ENCODE measurements at places on chromosomes 4 and X.

- DNase-seq = no peak
Observed at GRCh38 chrX:56226980-56227379, 5.2 kb upstream of the KLF8 start.

DNA sequence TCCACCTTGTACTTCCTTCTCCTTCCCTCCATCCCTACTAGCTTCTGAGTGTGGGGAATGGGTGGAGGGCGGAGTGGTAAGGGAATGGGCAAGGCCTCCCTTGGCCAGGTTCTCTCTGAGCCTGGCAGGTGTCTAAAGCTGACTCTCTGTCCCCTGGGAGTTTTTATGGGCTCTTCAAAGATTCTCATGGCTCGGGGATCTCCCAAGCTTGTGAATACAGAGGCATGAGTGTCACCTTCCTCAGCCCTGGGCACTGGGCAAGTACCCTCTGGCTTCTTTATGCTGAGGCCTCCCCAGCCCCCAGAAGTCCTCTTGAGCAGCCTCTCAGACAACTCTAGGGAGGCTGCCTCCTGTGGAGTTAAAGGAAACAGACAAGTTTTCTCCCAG lies 32.5 kb upstream of the DDX3X start:
- no peak for DNase-seq

DNA sequence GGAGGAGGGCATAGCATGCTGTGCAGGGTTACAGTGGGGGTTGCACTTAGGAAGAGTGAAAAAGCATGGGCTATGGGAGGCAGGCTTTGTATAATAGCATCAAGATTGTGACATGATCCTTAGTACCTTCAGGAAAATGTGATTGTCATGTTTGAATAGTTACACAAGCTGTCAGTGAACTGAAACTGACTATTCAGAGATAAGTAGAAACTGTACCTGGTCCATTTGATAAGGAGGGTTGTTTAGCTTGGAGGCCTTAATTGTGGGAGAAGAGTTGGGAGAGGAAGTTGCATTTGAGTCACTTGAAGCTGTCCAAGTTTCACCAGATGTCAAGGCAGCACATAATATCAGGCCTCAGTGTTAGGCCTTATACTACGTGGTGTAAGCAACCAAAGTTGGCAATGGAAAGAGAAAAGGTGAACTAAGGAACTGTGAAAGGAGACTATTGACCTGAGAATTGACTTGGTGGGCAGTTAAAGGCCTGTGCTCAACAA lies 85.0 kb downstream of the TEX13C start:
- no peak for DNase-seq

- no peak for DNase-seq
Observed at GRCh38 chr4:26874110-26874509, 13.5 kb downstream of the STIM2 start.

DNA sequence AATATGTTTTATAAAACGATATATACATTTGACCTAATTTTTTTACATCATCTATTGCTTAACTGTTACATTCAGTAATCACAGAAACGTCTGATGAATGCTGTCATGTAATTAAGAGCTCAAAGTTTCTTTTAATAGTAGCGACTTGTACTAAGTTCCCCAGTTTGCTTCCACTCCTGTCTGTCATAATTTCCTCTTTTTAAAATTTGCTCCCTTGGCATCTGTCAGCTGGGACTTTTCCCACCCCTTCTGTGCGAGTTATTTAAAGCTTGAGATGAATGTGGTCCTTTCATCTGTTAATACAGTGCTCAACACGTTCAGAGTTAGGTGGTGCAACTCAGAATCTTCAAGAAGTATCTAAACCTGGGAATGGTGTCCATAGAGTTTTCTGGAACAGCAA lies 1.2 kb downstream of the RAP1GDS1 start:
- no peak for DNase-seq

DNA sequence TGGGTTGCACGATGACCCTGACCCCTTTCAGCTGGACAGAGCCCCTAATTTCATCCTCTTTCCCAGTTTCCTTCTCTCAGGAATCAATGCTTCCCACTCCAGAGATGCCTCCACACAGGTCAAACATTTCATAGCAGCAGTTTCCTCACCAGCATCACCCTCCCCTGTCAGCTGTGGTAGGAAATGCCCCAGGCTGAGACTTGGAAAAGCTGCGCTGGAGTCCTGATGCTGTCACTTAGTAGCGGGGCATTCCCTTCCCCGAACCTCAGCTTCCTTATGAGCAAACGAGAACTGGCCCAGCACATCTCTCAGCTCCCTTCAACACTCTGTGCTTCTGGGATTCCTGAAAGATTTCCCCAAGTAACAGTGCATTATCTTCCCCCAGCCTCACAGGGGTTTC lies 2.7 kb downstream of the GJB1 start:
- no peak for DNase-seq
